ENCODE measurements at places on chromosomes 16 and 17.
A peak's percentile ranks its signal among the peaks of the same experiment; 100 is the strongest.

DNA sequence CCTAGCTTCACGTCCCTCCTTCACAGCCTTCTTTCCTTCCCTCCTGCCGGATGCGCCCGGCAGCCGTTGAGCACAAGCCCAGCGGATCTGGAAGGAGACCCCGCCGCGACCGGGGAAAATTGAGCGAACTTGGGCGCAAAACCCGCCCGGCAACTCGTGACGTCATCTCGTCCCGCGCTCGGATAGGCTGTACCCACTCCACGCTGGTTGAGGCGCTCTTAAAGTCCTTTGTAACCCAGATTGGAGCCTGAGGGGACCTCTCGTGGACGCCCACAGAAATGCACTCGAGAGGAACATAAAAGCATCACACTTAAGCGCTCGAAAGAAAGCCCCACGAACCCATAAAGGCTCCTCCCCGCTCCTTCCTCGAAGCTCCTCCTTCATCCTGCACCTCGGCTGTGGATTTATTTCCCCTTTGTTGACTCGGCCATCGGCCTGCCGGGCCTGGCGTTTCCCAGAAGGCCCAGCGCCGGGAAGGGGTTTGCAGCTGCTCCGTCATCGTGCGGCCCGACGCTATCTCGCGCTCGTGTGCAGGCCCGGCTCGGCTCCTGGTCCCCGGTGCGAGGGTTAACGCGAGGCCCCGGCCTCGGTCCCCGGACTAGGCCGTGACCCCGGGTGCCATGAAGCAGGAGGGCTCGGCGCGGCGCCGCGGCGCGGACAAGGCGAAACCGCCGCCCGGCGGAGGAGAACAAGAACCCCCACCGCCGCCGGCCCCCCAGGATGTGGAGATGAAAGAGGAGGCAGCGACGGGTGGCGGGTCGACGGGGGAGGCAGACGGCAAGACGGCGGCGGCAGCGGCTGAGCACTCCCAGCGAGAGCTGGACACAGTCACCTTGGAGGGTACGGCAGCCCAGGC, at the start of gene PSMD3:
TSS of gene PSMD3 (plus strand) at position 457 of the 856 bp plus-strand sequence. CDS start at position 621, 164 bp downstream.
- H3K4me1 ChIP-seq, result peaks cover 6% of the 10 kb centered on the region
- H3K27ac ChIP-seq, result peak within 1 kb of the TSS; percentile 97
- peak; percentile 99 for DNase-seq

DNA sequence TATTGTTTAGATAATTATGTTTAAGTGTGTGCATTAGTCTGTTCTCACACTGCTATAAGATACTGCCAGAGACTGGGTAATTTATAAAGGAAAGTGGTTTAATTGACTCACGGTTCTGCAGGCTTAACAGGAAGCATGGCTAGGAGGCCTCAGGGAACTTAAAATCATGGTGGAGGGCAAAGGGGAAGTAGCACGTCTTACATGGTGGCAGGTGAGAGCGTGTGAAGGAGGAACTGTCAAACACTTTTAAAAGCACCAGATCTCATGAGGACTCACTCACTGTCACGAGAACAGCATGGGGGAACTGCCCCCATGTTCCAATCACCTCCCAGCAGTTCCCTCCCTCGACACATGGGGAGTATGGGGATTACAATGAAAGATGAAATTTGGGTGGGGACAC, 203.5 kb upstream of the GOT2 start:
- no peak overlapping the region for H3K27ac ChIP-seq
- no peaks in the 10 kb centered on the region for H3K36me3 ChIP-seq
- no peaks in the 10 kb centered on the region for H3K27me3 ChIP-seq
- H3K4me1 ChIP-seq, result no peaks in the 10 kb centered on the region
- no peak for DNase-seq

DNA sequence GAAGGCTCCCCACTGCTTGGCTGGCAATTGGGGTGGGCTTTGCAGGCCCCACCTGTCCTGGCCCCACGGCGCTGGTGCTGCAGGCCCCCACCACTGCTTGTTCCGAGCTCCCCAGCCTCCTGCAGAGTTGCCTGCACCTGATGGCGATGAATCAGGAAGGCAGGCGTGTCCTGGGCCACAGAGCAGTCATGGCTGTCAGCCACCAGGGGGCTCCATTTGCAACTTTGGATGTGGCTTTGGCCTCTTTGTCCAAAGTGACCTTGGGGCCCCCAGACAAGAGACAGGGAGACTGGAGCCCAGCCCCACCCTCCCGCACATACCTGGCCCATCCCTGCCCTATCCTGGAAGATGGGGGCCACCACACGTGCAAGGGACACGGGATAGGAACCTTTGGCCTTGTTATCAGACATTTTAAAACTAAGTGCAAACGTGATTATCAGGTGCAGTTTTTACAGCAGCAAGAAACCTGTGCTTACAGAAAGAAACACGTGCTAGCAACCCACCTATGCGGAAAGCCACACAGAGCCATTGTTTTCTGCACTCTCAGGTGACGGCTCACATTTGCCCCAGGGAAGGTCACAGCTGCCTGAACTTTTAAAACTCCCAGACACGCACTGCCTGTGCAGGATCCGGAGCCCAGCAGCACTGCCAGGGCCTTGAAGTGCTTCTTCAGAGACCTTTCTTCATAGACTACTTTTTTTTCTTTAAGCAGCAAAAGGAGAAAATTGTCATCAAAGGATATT, at the start of gene DNASE1:
TSS of gene DNASE1 (plus strand) at position 443 of the 743 bp plus-strand sequence. CDS start 683 bp downstream, outside the sequence.
- peak within 1 kb of the TSS; percentile 39 for H3K4me3 ChIP-seq
- peak; percentile 94 for DNase-seq
- H3K27me3 ChIP-seq, result no peaks in the 10 kb centered on the region

GRCh38 chr17:9790316-9790715, 1.1 kb downstream of the DHRS7C start:
- H3K4me3 ChIP-seq, result no peak overlapping the region
- H3K27me3 ChIP-seq, result no peaks in the 10 kb centered on the region
- DNase-seq, result no peak
- H3K4me1 ChIP-seq, result no peaks in the 10 kb centered on the region

Data from Caco-2 (cell line).